ENCODE measurements at places on chromosomes 11 and 22. TPM values are rescaled to one million over a fixed set of nuclear protein-coding genes. Genes with fewer than 3 reads are reported as not detected.

DNA sequence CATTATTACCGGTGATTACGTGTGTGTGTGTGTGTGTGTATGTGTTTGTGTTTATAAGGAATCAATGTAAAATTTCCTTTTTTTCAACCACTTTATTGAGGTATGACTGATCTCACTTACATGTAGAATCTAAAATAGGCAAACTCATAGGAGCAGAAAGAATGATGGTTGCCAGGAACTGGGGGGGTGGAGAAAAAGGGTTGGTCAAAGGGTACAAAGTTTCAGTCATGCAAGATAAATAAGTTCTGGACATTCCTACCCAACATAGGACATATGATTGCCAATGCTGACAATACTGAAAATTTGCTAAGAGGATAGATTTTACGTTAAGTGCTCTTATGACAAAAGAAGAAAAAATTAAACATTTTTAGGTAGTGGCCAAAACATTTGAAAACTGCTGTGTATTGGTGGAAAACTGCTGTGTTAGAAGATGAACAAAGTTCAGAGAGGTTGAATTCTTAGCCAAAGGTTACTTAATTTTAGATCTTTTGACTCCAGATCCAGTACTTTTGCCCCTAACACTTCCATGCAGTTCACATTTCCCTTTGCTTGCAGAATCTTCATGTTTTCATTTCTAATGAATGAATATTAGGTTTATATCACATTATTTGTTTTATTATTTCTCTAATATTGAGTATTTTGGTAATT lies 49.5 kb downstream of the NNMT start:
- no peak for DNase-seq

The HBE1 gene
- total RNA-seq, result not detected

The ALDH3B2 gene
- total RNA-seq, result not detected

The OR8B2 gene
- total RNA-seq, result not detected

The CSF2RB gene
- 1.8 TPM for total RNA-seq

The APOBEC3G gene
- 115 TPM for total RNA-seq

GRCh38 chr11:2863276-2863618 lies 22.3 kb downstream of the CDKN1C start:
- no peak for DNase-seq

The RAG1 gene
- total RNA-seq, result 0.50 TPM

The OR8K5 gene
- total RNA-seq, result not detected

The SEPTIN5 gene
- 1.8 TPM for total RNA-seq

- no peak for DNase-seq
Measured at GRCh38 chr11:133040289-133040900, 491.9 kb downstream of the OPCML start.

The PARVG gene
- total RNA-seq, result 81.5 TPM

The MMP12 gene
- total RNA-seq, result not detected

The TLCD5 gene
- 2.8 TPM for total RNA-seq

Measured in activated T-cell treated with anti-CD3 and anti-CD28 coated beads, Interleukin-2, amount 50 U/mL, for 72 hours (primary cell).